ENCODE measurements at places on chromosomes 16 and 17.

DNA sequence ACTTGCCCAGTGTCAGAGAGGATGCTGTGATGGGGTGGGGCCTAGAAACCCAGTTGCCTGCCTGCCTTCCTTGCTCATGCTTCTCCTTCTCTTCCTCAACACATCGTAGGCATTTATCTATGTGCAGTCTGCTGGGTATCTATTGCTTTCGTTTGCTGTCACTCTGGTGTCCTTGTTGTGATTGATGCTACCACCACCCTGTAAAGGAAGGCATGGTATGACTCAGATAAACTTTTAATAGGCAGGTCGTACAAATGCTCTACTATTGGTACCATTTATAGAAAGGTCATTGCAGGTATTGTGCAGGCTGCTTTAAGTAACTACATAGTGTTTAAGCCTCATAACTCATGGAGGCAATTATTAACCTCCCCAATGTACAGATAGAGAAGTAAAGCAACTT is 368.9 kb downstream of the UTP18 start:
- no peak for DNase-seq

DNA sequence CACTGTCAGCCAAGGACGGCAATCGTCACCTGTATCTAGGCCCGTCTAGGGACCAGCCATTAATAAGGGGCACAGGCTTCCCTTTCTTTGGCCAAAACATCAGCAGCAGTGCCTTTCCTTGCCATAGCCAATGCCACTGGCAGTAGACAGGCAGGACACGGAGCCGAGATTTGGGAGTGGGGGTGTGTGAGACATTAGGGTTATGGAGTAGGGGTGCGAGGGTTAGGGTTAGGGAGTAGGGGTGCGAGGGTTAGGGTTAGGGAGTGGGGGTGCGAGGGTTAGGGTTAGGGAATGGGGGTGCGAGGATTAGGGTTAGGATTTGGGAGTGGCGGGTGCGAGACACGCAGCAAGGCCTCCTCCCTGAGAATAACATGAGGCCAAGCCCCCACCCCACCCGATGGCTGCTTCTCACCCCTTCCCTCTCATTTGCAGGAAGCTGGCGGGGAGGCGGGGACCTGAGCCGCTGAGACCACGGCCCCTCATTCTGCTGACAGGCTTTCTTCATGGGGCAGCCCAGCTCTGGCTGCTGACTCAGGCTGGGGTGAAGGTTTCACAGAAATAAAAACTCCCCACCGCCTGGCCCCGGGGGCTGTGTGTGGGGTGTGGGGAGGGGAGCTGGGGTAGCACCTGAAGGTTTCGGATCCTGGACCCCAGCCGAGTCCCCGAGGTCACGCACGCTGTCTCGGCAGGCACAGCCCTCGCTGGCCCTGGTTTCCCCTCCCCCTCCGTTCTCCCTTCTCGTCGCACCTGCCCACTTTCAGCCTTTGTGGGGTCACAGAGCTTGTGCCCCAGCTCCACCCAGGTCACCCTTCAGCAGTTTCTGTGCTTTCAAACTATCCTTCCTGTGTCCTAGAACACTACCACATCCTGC is 93.8 kb downstream of the PGS1 start:
- no peak for DNase-seq

- no peak for DNase-seq
These were observed 34.1 kb upstream of the SLC38A10 start for GRCh38 chr17:81328978-81329926.

GRCh38 chr16:62010186-62010585 is 26.1 kb downstream of the CDH8 start:
- DNase-seq = no peak

DNA sequence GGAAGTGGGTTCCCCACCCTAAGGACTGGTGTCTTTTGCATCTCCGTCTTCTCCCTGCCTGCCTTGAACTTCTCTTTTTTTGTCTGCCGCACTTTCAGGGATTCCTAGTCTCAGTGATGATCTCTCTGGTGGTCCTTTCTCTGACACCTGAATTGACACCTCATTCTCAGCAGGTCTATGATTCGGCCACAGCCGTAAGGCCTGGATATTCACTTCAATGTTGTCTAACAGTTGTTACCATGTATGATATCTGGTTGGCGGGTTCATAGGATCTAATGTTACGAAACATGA is 25.1 kb upstream of the SLC47A1 start:
- DNase-seq = no peak

GRCh38 chr17:2647957-2648356 is 54.5 kb downstream of the PAFAH1B1 start:
- no peak for DNase-seq

DNA sequence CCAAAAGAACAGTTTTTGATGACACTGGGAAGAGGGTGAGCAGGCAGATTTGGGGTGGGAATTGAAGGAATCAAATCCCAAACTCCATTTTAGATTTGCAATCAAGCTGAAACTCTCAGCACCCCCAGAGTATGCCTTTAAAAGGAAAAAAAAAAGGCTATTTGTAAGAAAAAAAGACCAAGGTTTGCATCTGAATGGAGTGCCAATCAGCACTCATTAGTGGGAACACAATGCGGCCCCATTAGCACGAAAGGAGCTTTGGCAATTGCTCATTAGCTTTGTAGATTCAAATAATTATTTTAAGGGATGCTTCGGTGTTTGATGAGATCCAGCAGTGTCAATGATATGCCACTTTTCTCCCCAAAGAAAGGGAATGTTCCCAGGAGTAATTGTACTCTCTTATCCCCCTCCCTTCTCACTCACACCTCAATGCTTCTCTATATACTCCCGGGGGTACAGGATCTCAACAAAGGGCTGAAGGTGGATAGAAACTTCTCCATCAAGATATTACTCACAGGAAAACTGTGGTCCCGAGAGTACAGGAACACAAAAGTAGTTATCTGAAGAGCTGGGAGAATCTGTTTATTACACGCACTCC is 32.2 kb downstream of the CHP2 start:
- no peak for DNase-seq

Measured in hematopoietic multipotent progenitor cell treated with erythropoietin and hydrocortisone succinate and interleukin-3 and kit ligand, for 4 days (in vitro differentiated cells).